ENCODE measurements at places on chromosomes 3 and 15.
A peak's percentile ranks its signal among the peaks of the same experiment; 100 is the strongest.

DNA sequence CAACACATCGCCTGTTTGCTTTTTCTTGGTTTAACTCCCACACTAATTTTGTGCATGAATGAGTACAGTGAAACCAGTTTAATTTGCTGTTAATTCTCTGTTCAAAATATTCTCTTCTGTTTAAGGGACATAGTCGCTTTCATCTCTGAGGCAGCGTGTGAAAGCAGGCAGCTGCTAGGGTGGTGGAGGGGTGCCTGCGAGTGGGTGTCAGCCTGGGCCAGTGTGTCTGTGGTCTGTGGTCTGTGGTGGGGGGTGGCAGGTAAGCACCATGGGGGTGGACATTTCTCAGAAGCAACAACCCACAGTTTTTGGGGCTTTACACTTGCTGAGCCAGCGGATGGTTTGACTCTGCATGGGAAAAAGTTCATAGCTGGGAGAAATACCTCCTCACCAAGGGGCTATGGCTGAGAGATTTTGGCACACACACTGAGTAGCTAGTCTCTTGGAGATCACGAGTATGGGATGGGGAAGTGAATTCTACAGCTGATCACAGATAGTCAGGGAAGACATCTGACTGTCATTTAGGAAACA, 109.2 kb downstream of the EPHB1 start:
- no peak for DNase-seq

DNA sequence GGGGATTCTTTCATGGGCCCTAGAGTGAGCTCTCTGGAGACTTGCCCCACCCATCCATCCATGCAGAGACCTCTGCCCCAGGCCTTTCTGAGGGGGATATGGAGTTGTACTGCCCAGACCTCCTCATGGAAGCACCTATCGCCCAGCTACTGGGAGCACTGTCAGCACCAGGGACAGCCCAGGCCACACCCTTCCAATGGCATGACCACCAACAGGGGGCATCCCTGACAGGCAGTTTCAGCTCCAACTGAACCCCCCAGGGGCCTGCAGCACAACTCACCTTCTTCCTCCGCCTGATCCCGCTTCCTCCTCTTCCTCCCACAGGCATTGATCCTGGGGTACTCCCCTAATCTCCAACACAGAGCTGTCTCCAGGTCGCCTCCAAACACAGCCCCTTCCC, 21.8 kb downstream of the MRPS11 start:
- DNase-seq: no peak

GRCh38 chr3:197989651-197990050, 29.6 kb downstream of the LMLN start:
- DNase-seq: no peak

DNA sequence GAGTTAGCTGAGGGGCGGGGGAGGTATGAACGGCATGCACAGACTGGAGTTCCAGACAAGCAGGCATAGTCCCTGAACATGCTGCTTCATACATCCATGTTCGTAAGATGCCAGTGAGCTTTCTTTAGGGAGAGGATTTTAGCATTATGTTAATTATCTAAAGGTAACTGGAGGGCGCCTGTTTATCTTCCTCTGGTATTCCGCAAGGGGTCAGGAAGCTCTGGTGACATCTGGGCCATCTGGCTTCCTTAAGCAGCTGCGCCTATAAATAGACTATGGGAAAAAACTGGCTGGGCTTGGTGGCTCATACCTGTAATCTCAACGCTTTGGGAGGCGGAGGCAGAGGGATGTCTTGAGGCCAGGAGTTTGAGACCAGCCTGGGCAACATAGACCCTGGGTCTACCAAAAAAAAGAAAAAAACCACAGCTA, 1.5 kb upstream of the FBXO22 start:
- DNase-seq: no peak

- DNase-seq: no peak
Measured at GRCh38 chr3:158483701-158484235, 87.2 kb upstream of the MLF1 start.

GRCh38 chr15:89004726-89005030, 83.6 kb upstream of the ABHD2 start:
- DNase-seq: no peak

DNA sequence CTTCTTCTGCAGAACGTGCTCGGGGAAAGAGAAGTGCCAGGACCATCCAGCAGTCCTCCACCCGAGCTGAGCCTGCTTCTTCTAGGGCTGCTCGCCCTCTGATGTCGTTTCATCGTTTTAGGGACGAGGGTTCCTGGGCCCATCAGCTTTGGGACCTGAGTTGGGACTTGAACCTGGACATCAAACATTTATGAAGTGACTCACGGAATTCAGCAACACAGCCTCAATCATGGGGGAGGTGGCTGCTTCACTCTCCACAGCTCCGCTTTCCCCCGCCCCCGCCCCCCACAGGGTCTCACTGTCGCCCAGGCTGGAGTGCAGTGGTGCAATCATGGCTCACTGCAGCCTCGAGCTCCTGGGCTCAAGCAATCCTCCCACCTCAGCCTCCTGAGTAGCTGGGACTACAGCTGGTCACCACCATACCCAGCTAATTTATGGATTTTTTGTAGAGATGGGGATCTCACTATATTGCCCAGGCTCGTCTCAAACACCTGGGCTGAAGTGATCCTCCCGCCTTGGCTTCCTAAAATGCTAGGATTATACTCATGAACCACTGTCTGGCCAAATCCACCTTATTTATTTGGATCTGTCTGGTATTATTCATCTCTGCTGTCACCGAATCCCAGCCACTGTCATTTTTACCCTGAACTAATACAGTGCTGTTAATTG, 725 bp upstream of the SCAMP2 start:
- DNase-seq: no peak

- DNase-seq: no peak
Measured at GRCh38 chr3:38453913-38454177, 155 bp downstream of the ACVR2B start.

GRCh38 chr3:106338582-106339214, 469.9 kb upstream of the CBLB start:
- no peak for DNase-seq

DNA sequence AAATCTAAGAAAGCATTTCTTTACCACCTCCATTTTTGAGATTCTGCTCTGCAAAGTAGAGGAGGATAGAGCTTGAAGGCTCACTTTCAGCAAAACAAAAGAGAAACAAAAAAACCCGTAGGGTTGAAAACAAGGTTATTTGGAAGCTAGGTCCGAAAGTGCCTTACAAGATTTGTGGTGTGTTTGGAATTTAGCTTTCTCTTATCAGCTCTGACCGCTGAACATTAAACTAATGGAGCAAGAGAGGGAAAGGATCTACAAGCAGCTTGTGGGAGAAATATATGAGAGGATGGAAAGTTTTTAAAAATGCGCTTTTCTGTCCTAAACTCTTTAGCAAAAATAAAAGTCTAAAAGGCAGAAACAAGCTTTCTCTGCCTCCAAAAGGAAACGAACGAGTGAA, 545.5 kb downstream of the NTRK3 start:
- DNase-seq: no peak

- DNase-seq: no peak
Measured at GRCh38 chr3:32643354-32643753, 41.6 kb upstream of the CNOT10 start.

GRCh38 chr3:195823280-195823679, 11.6 kb upstream of the MUC4 start:
- no peak for DNase-seq

DNA sequence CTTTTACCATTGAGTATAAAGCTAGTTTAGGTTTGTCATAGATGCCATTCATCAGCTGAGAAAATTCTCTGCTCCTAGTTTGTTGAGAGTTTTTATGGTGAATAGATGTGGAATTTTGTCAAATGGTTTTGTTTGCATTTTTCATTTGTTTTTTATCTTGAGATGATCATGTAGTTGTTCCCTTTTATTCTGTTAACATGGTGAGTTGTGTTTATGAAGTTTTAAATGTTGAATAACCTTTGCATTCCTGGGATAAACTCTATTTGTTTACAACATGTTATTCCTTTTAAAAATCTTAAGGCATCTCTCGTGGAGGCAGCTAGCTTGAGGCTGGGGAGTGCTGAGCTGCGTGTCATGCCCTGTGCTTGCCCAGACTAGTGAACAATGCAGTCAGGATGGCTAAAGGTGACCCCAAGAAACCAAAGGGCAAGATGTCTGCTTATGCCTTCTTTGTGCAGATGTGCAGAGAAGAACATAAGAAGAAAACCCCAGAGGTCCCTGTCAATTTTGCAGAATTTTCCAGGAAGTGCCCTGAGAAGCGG, 48.5 kb downstream of the ANAPC13 start:
- no peak for DNase-seq

DNA sequence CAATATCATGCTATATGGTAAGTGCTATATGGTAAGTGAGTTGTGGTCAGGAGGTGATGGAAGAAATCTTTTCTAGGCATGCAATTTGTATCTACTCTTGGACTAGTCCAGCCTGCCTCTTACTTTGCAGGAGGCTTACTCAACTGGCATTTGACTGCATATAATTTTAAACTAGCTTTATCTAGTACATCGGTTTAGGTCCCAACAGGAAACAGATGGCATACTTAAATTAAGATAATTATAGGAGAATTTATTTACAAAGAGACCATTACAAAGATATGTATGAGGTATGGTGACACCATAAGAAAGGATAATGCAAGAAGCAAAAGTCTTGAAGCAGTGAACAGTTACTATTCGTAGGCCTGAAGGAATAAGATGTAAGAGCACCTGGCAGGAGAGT, 7.8 kb downstream of the SLC28A2 start:
- no peak for DNase-seq

GRCh38 chr15:87528873-87529272, 727.7 kb downstream of the NTRK3 start:
- no peak for DNase-seq

- DNase-seq: no peak
Measured at GRCh38 chr3:43144761-43145490, 39.0 kb upstream of the POMGNT2 start.

DNA sequence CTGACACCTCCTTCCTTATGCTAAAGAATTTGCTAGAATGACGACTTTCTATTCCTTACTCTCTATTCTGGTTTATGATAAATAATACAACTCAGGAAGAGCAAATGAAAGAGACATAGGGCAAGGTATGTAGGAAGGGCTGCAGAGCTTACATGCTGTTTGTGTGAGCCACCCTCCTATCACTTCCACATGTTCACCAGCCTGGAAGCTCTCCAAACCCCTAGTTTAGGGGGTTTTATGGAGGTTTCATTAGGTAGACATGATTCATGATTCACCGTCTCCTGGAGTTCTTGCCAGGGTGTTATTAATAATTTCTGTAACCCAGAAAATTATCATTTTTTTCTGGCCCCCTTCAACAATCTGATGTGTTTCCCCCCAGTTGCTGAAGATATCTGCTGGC, 172.1 kb upstream of the COL8A1 start:
- no peak for DNase-seq

GRCh38 chr15:64009798-64010261, 36.5 kb downstream of the DAPK2 start:
- DNase-seq: peak; percentile 11

GRCh38 chr3:89380016-89380415, 272.6 kb downstream of the EPHA3 start:
- no peak for DNase-seq

- no peak for DNase-seq
Measured at GRCh38 chr3:89740881-89741177, 633.4 kb downstream of the EPHA3 start.

DNA sequence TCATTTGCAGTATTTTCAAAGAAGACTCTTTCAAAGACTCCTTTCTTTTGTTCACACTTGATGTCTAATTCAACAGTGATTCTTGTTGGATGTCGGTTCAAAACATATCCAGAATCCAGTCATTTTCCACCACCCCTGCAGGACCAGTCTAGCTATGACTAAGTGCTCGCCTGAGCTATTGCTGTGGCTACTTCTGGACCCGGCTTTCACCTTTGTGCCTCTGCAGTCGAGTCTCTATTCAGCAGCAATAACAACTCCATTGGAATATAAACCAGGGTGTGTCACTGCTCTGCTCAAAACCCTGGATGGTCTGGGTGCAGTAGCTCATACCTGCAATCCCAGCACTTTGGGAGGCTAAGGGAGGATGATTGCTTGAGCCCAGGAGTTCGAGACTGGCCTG, 55.0 kb downstream of the PRICKLE2 start:
- no peak for DNase-seq

DNA sequence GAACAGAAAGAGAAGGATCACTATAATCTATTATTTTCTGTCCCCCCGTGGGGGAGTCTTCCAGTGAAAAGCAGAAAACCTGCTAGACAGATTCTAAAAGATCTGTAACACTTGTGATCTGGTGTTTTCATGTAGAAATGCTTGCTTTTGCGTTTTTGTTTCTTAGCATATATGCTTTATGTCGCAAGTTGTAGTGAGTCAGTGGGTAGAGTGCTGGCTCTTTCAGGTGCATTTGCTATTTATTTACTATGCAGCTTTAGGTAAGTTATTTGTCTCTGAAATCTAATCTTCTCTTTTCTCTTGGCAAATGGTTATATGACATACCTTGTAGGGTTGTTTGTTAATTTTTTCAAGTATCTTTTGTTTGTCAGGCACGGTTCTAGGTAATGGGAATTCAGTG, 9.4 kb downstream of the AKAP13 start:
- DNase-seq: no peak

GRCh38 chr15:77541421-77542181, 91.1 kb downstream of the LINGO1 start:
- no peak for DNase-seq

GRCh38 chr3:48662145-48662752, 437 bp downstream of the CELSR3 start:
- DNase-seq: no peak

DNA sequence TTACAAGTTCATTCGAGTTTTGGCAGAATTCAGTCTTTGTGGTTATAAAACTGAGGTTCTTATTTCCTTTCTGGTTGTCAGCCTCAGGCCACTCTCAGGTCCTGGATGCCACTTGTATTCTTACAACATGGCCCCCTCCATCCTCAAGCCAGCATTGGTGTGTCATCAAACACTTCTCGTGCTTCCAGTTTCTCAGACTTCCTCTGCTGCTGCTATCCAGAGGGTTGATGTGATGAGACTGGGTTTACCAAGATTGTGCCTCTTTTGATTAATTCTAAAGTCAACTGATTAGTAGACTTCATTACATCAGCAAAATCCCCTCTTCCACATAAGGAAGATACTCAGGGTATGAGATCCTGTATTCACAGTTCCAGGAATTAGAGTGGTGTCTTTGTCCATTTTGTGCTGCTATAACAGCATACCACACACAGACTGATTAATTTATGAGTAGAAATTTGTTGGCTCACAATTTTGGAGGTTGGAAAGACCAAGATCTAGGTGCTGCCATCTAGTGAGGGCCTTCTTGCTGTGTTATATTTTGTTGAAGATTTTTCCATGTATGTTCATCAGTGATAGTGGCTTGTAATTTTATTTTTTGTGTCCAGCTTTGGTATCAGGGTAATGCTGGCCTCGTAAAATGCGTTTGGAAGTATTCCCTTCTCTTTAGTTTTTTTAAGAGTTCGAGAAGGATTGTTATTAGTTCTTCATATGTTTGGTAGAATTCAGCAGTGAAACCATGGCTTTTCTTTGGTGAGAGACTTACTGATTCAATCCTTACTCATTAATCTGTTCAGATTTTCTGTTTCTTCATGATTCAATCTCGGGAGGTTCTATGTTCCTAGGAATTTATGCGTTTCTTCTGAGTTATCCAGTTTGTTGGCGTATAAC, 11.1 kb downstream of the LRCH3 start:
- DNase-seq: no peak
